ENCODE measurements at places on chromosomes 13 and 19.

GRCh38 chr13:63420685-63421084 is 2005.0 kb upstream of the PCDH20 start:
- no peak for DNase-seq

- DNase-seq: no peak
Observed at GRCh38 chr19:17468302-17469091, 1.8 kb upstream of the SLC27A1 start.

- DNase-seq: no peak
Observed at GRCh38 chr19:8075158-8076074, 22.9 kb downstream of the CCL25 start.

GRCh38 chr19:1045247-1045603 is 5.3 kb downstream of the ABCA7 start:
- DNase-seq: peak; percentile 60

DNA sequence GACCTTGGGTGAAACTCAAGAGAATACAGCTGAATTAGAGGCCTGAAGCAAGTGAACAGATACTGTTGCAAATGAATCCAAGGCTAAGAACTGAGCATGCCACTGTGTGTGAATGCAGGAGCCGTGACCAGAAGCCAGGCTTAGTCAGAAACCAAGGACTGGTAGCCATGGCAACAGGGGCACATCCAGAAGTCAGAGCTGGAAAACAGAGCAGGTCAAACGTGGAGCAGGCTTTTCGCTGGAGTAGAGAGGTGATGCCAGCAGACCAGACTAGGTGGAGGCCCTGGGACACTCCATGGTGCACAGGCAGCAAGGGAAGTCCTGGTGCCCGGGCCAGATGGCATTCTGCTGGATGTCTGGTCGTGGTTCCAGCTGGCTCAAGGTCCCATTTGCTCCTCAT is 564.1 kb downstream of the PCDH9 start:
- DNase-seq: no peak

DNA sequence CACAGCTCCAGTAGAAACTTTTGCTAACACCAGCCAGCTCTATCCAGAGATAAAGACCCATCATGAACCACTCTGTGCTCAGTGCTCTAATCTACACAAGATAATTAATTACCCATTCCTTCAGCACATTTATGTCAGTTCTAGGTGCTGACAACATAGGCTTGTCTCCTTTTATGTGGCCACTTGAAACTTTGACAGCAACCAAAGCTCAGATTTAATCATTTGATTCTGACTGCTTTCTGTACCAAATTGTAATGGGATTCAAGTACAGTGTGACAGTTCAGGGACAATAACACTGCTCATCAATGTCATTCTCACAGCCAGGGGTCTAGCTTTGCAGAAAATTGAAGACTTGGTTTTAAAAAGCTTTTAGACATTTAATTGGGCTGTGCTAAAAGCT is 266.6 kb downstream of the KCTD12 start:
- no peak for DNase-seq

- no peak for DNase-seq
Observed at GRCh38 chr19:53109527-53109926, 6.3 kb upstream of the ZNF160 start.

DNA sequence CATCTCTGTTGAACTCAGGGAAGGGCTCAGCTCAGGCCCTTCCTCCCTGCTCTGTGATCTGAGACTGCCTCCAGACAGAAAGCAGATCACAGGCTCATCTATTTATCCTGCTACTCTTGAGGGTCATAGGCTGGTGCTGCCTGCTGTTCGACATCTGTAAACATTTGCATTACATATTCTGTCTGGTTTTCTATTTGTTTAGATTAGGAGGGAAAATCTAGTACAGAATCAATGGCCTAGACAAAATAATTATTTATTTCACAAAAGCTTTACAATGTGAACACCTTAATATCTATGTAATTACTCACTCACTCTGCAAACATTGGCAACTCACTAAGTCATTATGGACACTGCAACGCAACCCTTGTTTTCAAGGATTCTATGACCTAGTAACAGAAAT is 43.0 kb downstream of the CEP89 start:
- no peak for DNase-seq

- DNase-seq: no peak
Observed at GRCh38 chr19:6498294-6499036, 3.6 kb downstream of the TUBB4A start.

DNA sequence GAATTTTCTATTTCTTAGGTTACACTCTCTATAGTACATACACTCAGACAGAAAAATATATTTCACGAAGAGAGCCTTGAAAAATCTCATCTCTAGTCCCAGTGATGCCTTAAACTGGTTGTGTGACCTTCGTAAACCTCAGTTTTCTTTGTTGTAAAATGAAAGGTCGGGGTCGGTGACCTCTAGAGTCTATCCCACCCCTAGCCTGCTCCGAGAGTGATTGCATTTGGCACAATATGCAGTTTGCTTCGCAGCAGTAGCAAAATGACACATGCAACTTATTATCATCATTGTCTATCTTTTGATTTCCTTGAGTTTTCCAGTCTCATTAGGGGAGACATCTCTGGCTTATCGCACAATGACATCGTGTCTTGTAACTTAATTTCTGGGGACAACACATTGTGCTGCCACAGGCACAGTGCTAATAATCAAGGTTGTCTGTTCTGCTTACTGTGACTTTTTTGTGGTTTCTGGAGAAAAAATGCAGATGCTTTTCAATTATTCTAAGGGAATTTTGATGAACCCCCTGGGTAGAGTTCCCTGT is 115.0 kb downstream of the GGACT start:
- DNase-seq: no peak

DNA sequence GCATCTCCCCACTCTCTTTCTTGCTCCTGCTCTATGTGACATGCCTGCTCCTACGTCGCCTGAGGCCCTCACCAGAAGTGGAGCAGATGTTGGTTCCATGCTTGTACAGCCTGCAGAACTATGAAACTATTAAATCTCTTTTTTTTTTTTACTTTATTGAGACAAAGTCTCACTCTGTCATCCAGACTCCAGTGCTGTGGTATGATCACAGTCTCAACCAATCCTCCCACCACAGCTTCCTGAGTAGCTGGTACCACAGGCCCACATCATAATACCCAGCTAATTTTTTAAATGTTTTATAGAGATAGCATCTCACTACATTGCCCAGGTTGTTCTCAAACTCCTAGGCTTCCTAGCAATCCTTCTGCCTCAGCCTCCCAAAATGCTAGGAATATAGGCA is 1067.7 kb downstream of the PCDH9 start:
- DNase-seq: no peak

- no peak for DNase-seq
Observed at GRCh38 chr13:44470638-44471562, 97.3 kb downstream of the SERP2 start.

GRCh38 chr13:66087269-66087710 is 1142.8 kb downstream of the PCDH9 start:
- DNase-seq: no peak

GRCh38 chr19:1315470-1316166 is 29.9 kb downstream of the EFNA2 start:
- no peak for DNase-seq

DNA sequence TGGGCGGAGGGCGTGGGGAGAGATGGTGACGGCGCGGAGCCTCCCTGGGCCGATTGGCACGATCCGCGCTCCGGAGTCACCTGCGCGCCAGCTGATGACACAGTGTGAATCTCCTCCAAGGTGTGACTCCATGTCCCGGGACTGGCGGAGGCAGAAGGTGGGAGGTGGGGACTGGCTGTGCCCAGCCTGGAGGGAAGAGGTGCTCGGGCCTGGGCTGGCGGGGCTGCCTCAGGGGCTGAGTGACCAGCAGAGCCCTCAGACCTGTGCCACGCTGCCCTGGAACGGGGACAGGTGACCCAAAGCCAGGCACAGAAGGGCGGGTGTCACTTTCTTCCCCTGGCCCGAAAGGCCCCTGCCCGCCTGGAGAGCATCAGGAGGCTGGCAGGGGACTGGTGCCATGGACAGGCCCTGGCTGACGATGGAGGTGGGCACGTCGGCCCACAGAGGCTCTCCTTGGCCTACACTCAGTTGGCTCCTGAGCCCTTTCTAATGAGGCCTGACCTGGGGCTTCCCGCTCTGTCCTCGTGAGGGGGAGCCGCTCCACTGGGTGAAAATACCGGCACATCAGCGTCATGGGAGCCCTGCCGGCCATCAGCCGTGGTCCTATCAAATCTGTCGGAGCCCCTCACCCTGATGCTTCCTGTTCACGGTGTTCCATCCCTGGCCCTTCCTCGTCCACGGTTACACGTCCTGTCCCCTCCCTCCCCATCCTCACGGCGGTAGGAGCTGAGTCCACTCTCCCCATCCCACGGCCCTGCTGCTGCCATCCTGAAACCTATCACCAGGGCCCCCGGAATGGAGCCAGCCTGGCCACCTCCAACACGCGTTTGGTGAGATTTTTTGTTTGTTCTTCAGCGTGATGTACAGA is 75.6 kb downstream of the SPACA7 start:
- peak; percentile 31 for DNase-seq

GRCh38 chr19:7216373-7216902 is 77.8 kb downstream of the INSR start:
- no peak for DNase-seq

DNA sequence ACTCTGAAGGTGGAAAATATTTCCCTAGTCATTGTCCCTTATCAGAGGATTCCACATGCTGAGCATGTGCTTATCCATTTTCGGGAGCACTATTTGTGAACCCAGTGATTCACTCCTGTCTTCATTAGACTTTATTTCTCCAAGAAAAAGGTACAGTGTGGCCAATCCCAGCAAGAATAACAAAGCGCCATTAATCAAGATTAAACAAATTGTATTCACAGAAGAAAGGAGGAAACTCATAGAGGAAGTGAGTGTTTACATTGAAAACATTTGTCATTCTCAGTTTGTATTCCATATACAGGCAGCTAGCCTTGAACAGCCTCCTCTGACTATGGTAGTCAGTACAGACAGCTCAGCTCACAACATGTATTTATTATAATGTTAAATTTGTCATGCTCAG is 1669.9 kb upstream of the SPRY2 start:
- no peak for DNase-seq

DNA sequence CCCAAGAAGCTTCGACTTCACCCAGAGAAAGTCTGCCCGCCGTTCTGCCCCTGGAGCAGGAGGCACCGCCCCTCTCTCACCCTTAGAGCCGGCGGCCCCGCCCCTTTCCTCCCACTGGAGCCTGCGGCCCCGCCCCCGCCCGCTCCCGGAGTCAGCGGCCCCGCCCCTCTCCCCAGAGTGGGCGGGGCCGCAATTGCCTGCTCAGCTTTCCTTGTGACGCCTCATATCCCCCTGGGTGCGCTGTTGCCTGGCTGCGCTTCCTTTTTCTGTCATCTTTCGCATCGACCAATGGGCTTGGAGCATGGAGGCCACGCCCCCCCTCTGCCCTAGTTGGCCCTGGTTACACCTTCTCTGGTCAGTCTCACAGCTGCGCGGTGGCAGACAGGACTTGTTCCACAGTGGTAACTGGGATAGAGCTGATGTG is 38.2 kb upstream of the ZNF492 start:
- no peak for DNase-seq

DNA sequence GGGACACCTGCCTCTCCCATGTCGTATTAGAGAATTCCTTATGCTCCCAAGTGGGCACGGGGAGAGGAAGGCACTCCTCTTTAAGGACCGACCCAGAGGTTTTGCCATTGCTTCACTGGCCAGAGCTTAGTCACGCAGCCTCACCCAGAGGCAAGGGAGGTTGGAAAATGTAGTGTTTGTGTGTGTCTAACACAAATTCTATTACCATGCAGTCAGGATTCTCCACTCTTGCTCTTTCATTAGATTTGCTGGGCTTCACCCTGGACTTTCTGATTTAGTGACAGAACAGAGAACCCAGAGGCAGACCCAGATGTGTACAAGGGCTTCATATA is 14.6 kb upstream of the NCCRP1 start:
- no peak for DNase-seq

GRCh38 chr19:52659013-52659412 is 20.9 kb upstream of the ZNF83 start:
- no peak for DNase-seq

GRCh38 chr19:44741841-44742329 is 6.6 kb upstream of the BCL3 start:
- peak; percentile 67 for DNase-seq

- DNase-seq: no peak
Observed at GRCh38 chr13:61852116-61852619, 436.5 kb upstream of the PCDH20 start.

DNA sequence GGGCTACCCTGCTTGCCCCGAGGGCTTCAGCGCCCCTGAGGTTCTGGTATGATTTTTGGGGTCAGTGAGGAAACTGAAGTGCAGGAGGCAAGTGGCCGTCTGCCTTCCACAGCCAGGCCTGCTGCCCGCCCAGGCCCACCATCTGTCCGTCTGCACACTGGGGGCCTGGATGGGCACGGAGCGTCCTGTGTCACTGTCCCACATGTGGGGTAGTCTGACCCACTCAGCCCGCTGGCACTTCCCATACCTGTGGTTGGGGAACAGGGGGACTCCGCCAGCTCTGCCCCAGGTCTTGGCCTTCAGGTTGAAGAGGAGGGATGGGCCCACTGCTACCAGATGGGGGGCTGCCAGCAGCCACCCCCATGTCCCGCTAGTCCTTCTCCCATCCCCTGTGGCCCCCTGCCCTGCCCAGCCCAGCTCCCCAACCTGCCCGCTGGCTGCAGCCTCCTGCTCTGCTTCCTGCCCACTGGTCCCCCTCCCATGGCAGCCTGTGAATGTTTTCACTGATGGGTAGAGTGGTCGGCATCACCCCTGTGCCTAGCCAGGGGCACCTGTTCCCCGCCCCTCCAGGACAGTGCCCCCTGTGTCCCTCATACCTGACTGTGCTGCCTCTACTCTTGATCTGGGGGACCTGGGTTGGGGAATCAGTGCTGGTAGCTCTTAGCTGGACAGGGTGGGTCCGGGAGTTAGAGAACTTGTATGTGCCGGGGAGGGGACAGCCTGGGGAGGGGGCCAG is 9.5 kb downstream of the PIAS4 start:
- no peak for DNase-seq

GRCh38 chr13:108662528-108662927 is 33.1 kb downstream of the MYO16 start:
- no peak for DNase-seq

DNA sequence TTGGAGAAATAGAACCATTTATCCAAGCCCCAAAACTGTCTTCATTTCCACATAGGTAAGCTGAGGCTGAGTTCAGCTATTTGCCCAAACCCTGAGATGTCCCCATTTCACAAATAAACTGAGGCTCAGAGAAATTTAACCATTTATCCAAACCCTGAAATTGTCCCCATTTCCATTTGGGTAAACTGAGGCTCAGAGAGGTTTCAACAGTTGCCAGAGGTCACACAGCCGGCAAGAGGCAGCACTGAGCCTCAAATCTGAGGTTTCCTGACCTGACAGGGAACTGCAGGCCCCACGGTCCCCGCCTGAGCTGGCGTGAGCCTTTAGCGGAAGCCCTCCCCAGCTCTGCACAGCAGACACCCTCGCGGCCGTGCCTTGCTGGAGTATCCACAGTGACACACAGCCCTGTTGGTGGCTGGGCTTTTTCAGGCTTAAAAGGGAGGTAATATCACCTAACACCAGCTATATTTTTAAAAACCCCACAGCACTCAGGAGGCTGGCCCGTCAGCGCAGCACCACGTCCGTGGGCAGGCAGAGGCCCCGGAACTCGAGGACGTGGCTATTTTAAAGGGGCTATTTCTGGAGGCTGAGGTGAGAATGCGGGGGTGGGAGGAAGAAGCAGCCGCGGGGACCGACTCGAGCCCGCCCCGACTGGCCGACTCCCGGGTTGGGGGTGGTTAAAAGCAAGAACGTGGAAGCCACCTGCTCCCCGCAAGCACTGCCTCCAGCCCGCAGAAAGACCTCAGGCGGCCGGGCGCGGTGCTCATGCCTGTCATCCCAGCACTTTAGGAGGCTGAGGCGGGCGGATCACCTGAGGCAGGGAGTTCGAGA is 18.5 kb downstream of the PTPRS start:
- no peak for DNase-seq

Data from liver (tissue), 10 donors.